Ascending aorta (tissue), 2 donors: ENCODE measurements at places on chromosomes 12 and 14. TPM values are rescaled to one million over a fixed set of nuclear protein-coding genes. Genes with fewer than 3 reads are reported as not detected.

- no peaks in the 10 kb centered on the region for H3K27me3 ChIP-seq
- peak overlapping the region; percentile 16 for H3K27ac ChIP-seq
- H3K4me1 ChIP-seq = peaks cover 4% of the 10 kb centered on the region
These were observed 958 bp downstream of the SPATS2 start for GRCh38 chr12:49368240-49368600.

DNA sequence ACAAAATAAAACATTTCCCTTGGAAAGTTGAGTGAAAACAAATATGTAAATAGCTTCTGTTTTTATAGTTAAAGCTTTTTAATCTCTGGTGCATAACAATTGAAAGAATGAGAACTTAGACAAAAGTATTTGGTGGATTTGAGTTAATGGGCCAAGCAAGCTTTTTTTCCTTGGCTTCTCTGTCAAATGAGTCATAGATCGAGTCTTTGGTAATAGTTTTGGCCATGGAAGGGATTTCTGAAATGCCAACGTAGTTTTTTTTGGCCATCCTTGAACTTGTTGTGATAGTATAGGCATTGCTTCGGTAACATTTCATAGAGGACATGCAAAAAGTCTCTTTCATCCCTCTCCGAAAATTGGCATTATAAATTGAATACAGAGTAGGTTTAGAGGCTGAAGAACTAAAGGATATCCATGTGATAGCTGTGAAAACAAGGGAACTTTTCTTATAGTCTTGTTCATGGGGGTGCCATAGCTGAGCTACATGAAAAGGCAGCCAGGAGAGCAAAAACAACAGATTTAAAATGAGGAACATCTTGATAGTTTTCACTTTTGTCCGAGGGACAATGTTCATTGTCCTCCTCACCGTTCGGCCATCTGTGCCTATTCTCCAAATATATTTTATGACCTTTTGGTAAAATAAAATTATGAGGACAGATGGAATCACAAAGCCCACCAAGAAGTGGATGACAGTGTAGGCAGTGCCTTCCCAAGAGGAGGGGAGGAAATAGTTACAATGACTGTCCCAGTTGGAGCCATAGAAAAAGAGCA lies 34.7 kb downstream of the GPR19 start:
- H3K27me3 ChIP-seq = no peaks in the 10 kb centered on the region
- no peak for DNase-seq
- H3K36me3 ChIP-seq = no peaks in the 10 kb centered on the region
- peak overlapping the region; percentile 13 for H3K4me3 ChIP-seq

GRCh38 chr12:41917181-41917580 lies 227.5 kb downstream of the GXYLT1 start:
- H3K4me1 ChIP-seq = no peaks in the 10 kb centered on the region
- H3K27me3 ChIP-seq = no peaks in the 10 kb centered on the region
- H3K36me3 ChIP-seq = no peaks in the 10 kb centered on the region
- H3K4me3 ChIP-seq = no peak overlapping the region

DNA sequence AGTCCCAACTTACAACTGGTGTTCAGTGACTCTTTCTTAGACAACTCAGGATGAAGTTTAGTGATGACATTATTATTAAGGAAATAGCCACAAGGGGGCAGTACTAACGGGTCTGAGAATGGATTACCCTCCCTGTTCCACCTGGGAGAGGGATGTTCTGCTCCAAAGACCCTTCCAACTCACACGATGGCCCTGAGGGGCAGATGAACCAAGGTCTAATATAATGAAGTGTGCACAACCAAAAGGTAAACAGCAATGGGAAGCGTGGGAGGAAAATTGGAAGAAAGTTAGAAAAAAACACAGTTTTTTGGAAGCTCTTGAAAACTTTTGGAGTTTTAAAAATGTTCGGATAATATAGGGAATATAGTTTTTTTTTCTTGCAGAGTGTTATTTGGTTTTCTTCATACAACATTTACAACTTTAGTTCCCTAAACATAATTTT lies 24.0 kb downstream of the FGF6 start:
- no peak for DNase-seq
- no peaks in the 10 kb centered on the region for H3K27me3 ChIP-seq
- H3K27ac ChIP-seq = no peak overlapping the region
- no peak overlapping the region for H3K4me3 ChIP-seq
- H3K4me1 ChIP-seq = no peaks in the 10 kb centered on the region

GRCh38 chr14:54709444-54709843 lies 142.5 kb downstream of the SAMD4A start:
- H3K36me3 ChIP-seq = no peaks in the 10 kb centered on the region
- peaks cover 6% of the 10 kb centered on the region for H3K4me1 ChIP-seq
- no peak for DNase-seq
- H3K4me3 ChIP-seq = no peak overlapping the region
- peak overlapping the region; percentile 56 for H3K27ac ChIP-seq

GRCh38 chr14:33045760-33046159 lies 107.1 kb downstream of the NPAS3 start:
- no peak overlapping the region for H3K27ac ChIP-seq
- H3K36me3 ChIP-seq = no peaks in the 10 kb centered on the region
- H3K4me1 ChIP-seq = no peaks in the 10 kb centered on the region
- no peaks in the 10 kb centered on the region for H3K27me3 ChIP-seq
- H3K4me3 ChIP-seq = no peak overlapping the region

- no peaks in the 10 kb centered on the region for H3K36me3 ChIP-seq
- no peaks in the 10 kb centered on the region for H3K27me3 ChIP-seq
- no peak overlapping the region for H3K4me3 ChIP-seq
- H3K4me1 ChIP-seq = peaks cover 5% of the 10 kb centered on the region
- H3K27ac ChIP-seq = no peak overlapping the region
These were observed 140.4 kb downstream of the CHST11 start for GRCh38 chr12:104596898-104597843.

GRCh38 chr12:107449891-107450290 lies 235.7 kb upstream of the PWP1 start:
- H3K27ac ChIP-seq = no peak overlapping the region
- no peak for DNase-seq
- no peaks in the 10 kb centered on the region for H3K4me1 ChIP-seq

- no peaks in the 10 kb centered on the region for H3K4me1 ChIP-seq
- DNase-seq = no peak
- no peak overlapping the region for H3K27ac ChIP-seq
- H3K36me3 ChIP-seq = no peaks in the 10 kb centered on the region
- no peak overlapping the region for H3K4me3 ChIP-seq
These were observed 31.6 kb upstream of the MYBPC1 start for GRCh38 chr12:101563212-101563611.

DNA sequence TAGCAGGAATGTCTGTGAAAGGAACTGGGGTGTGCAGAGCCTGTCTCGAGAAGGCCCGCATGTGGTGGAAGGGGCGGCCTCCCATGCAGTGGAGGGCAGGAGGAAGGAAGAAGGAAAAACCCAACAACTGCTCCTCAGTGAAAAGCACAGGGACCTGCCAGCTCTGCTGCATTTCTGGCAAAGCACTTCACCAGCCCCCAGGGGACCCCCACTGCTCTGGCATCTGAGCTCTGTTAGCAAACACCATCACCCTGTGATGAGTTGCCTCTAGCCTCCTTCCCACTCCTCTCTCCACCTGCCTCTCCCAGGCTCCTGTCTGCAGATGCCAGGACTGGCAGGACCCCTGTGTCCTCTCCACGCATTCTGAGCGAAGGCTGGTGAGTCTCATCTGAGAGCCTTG lies 69.0 kb upstream of the DDX11 start:
- no peak overlapping the region for H3K4me3 ChIP-seq
- no peaks in the 10 kb centered on the region for H3K27me3 ChIP-seq
- H3K4me1 ChIP-seq = no peaks in the 10 kb centered on the region
- H3K27ac ChIP-seq = no peak overlapping the region

- H3K4me1 ChIP-seq = no peaks in the 10 kb centered on the region
- H3K27ac ChIP-seq = no peak overlapping the region
- no peaks in the 10 kb centered on the region for H3K27me3 ChIP-seq
These were observed 195.4 kb downstream of the KIF26A start for GRCh38 chr14:104333646-104334423.

GRCh38 chr14:99450266-99450665 lies 30.4 kb downstream of the SETD3 start:
- no peak overlapping the region for H3K4me3 ChIP-seq
- H3K27ac ChIP-seq = no peak overlapping the region
- DNase-seq = no peak

- peaks cover 12% of the 10 kb centered on the region for H3K4me1 ChIP-seq
- no peak overlapping the region for H3K27ac ChIP-seq
- H3K4me3 ChIP-seq = no peak overlapping the region
- no peaks in the 10 kb centered on the region for H3K36me3 ChIP-seq
These were observed 136.3 kb upstream of the PLEKHG7 start for GRCh38 chr12:92566448-92567019.

GRCh38 chr12:88570103-88570502 lies 10.2 kb downstream of the KITLG start:
- no peak for DNase-seq
- H3K36me3 ChIP-seq = no peaks in the 10 kb centered on the region
- H3K4me3 ChIP-seq = no peak overlapping the region
- H3K27ac ChIP-seq = no peak overlapping the region

DNA sequence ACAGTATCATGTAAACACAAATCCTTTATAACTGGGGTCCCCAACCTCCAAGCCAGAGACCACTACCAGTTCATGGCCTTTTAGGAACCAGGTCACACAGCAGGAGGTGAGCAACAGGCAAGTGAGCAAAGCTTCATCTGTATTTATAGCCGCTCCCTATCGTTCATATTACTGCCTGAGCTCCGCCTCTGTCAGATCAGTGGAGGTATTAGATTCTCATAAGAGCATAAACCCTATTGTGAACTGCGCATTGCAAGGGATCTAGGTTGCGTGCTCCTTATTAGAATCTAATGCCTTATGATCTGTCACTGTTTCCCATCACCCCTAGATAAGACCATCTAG lies 49.9 kb downstream of the LRP6 start:
- H3K4me3 ChIP-seq = no peak overlapping the region
- peaks cover 17% of the 10 kb centered on the region for H3K4me1 ChIP-seq
- no peaks in the 10 kb centered on the region for H3K27me3 ChIP-seq
- DNase-seq = no peak
- no peak overlapping the region for H3K27ac ChIP-seq

DNA sequence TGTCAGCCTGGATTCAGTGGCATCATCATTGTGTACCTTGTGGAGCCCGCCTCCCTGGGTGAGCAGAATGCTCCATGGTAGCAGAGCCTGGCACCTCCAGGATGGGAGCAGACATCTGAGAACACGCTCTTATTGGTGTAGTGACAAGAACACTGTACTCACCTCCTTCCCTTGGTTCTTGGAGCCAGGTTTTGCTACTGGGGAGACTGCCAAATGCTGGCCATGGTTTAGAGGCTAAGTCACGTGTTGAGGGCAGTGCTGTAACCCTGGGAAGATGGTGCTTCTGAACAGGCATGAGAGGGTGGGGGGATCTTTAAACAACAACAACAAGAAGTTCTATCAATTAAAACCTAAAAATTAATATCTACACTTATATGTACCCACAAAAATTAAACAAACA lies 47.6 kb upstream of the ASPG start:
- H3K36me3 ChIP-seq = no peaks in the 10 kb centered on the region
- no peak overlapping the region for H3K4me3 ChIP-seq
- no peaks in the 10 kb centered on the region for H3K27me3 ChIP-seq
- H3K27ac ChIP-seq = no peak overlapping the region
- H3K4me1 ChIP-seq = no peaks in the 10 kb centered on the region
- no peak for DNase-seq

GRCh38 chr14:42869681-42870080 lies 1263.0 kb downstream of the LRFN5 start:
- H3K27me3 ChIP-seq = no peaks in the 10 kb centered on the region
- no peak for DNase-seq
- H3K27ac ChIP-seq = no peak overlapping the region
- H3K4me3 ChIP-seq = no peak overlapping the region
- no peaks in the 10 kb centered on the region for H3K36me3 ChIP-seq

- no peaks in the 10 kb centered on the region for H3K4me1 ChIP-seq
- no peaks in the 10 kb centered on the region for H3K27me3 ChIP-seq
- H3K36me3 ChIP-seq = no peaks in the 10 kb centered on the region
- no peak overlapping the region for H3K27ac ChIP-seq
- DNase-seq = no peak
- no peak overlapping the region for H3K4me3 ChIP-seq
These were observed 14.8 kb upstream of the BCL11B start for GRCh38 chr14:99286761-99287160.

- H3K27me3 ChIP-seq = no peaks in the 10 kb centered on the region
- no peak overlapping the region for H3K4me3 ChIP-seq
- H3K27ac ChIP-seq = no peak overlapping the region
- H3K4me1 ChIP-seq = no peaks in the 10 kb centered on the region
- no peak for DNase-seq
These were observed 8.9 kb upstream of the ETNK1 start for GRCh38 chr12:22615963-22616501.

The LIMA1 gene
- 79.4 TPM for total RNA-seq

The RTL1 gene
- not detected for total RNA-seq

The GPR84 gene
- total RNA-seq = not detected

The COX8C gene
- not detected for total RNA-seq

The OAS3 gene
- 7.0 TPM for total RNA-seq

The PUS1 gene
- 22.7 TPM for total RNA-seq

The SLC22A17 gene
- 89.7 TPM for total RNA-seq
